Osteoblast (primary cell): ENCODE measurements at places on chromosomes 5 and 9. TPM values are rescaled to one million over a fixed set of nuclear protein-coding genes. Genes with fewer than 3 reads are reported as not detected.

Gene FAM13B
- total RNA-seq = 55.7 and 59.7 TPM in 2 replicates

Gene TRIM52
- total RNA-seq = 6.8 and 7.2 TPM in 2 replicates

DNA sequence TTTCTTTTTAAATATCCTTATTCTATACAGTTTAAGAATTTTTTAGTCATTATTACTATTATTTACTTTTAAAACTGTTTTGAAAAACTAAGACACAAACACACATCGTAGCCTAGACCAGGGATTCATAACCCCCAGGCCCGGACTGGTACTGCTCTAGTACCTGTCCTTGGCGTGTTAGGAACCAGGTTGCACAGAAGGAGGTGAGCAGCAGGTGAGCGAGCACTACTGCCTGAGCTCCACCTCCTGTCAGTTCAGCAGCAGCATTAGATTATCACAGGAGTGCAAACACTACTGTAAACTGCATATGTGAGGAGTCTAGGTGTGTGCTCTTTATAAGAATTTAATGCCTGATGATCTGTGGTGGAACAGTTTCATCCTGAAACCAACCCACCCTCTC is 357.0 kb downstream of the PTPRD start:
- DNase-seq = no peak

GRCh38 chr9:86531971-86532640 is 177.9 kb upstream of the TUT7 start:
- no peak for DNase-seq

DNA sequence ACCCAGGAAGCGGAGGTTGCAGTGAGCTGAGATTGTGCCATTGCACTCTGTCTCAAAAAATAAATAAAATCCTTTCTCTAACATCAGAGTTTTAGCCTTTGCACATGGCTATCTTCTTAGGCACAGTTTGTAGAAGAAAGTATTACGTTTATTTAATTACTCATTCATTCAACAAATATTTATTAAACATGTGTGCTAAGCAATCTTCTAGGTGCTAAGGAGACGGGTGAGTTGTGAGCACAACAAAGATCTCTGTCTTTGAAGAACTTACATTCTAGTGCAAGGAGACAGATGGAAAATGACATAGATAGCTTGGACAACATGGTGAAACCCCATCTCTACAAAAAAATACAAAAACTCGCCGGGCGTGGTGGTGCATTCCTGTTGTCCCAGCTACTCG is 122.3 kb upstream of the MYO10 start:
- DNase-seq = no peak

GRCh38 chr5:139698490-139699146 is 50.5 kb downstream of the CXXC5 start:
- peak; percentile 91 for DNase-seq

DNA sequence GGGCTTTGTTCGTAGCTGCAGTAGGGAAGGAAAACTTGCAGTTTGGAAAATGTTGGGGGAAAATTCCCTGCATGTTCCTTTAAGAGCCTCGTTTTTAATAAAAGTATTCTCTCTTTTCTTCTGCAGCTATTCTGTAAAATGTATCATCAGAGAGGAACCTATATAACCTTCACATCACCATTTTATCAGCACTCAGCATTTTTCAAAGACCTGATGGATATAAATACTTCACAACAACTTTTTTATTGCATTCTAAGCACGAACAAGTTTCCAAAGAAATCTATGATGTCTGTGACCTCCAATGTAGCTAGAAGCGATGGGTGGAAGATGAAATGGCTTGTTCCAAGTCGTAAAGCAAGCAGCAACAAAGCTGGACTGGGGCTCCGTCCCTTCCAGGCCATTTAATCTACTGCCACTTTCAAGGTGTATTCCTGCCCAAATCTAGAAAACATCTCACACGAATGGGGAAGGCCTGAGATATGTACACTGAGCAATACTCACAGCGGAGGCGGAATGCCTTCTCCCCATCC is 84.0 kb downstream of the NSUN2 start:
- DNase-seq = no peak

DNA sequence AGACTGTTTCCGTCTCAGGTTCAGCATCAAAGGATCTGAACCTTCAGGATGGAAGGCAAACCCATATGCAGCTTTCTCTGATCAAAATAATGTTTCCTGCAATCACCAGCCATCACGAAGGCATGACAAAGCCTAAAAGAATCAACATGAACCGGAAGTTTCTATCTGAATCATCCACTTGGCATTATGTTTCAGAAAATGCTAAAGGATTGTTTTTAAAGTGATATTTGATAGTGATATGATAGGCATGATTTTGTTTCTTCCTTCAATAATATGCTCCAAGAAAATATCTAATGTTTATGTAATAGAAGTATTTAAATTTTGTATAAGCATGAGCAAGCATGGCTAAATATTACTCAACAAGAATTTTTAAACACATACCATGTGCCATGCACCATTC is 219.6 kb downstream of the PLK2 start:
- DNase-seq = peak; percentile 17

DNA sequence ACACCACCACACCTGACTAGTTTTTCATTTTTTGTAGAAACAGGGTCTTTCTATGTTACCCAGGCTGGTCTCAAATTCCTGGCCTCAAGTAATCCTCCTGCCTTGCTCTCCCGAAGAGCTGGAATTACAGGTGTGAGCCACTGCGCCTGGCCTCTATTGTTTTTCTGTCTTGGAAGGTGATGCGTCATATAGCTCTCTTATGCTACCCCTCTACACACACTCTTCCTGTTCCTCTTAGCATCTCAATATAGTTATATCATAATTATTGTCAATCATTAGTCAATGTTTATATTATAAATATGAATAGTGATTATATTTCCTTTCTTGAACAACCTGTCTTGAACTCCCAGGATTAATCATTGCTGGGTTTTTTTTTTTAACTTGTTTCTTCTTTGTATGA is 7.3 kb downstream of the PKD2L2 start:
- DNase-seq = no peak

DNA sequence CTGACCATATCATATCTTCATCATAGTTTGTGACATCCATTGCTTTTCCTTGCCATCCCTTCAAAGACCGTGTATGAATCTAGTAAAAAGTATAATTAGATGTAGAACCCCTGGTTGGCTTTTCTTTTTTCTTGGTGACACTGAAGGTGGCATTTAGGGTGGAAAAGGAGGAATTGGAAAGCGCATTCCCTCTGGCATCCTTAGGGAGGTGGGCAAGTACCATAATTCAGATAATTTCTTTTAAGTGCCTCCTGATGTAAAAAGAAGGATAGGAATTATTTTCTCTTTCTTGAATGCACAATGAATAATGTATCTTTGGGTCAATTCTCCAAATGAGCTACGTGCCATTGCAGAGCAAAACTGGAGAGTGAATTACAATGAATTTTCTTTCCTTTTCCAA is 73.2 kb upstream of the SMARCA2 start:
- DNase-seq = no peak

DNA sequence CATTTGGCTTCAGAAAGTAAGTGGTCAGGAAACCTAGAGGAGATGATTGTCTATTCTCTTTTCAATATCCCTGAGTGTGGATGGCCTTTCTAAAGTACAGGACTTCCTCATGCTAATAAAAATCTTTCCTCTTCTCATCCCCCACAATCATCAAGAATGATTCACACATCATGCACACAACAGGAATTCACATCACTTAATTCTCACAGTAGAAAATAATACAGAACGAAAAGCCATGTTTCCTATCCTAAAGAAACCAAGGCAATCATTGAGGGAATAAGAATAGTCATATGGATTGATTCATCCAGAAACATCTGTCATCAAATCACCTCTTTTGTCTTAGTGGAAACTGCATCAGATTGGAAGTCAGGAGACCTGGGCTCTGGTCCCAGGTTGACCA is 203.1 kb upstream of the PIK3R1 start:
- peak; percentile 66 for DNase-seq
